Stimulated activated CD8-positive, alpha-beta memory T cell treated with anti-CD3 and anti-CD28 coated beads, Interleukin-15, amount 100 ng/mL, for 48 hours (primary cell): ENCODE measurements at places on chromosomes 4 and X.

GRCh38 chrX:63424063-63424462 lies 72.9 kb upstream of the SPIN4 start:
- DNase-seq, result no peak

DNA sequence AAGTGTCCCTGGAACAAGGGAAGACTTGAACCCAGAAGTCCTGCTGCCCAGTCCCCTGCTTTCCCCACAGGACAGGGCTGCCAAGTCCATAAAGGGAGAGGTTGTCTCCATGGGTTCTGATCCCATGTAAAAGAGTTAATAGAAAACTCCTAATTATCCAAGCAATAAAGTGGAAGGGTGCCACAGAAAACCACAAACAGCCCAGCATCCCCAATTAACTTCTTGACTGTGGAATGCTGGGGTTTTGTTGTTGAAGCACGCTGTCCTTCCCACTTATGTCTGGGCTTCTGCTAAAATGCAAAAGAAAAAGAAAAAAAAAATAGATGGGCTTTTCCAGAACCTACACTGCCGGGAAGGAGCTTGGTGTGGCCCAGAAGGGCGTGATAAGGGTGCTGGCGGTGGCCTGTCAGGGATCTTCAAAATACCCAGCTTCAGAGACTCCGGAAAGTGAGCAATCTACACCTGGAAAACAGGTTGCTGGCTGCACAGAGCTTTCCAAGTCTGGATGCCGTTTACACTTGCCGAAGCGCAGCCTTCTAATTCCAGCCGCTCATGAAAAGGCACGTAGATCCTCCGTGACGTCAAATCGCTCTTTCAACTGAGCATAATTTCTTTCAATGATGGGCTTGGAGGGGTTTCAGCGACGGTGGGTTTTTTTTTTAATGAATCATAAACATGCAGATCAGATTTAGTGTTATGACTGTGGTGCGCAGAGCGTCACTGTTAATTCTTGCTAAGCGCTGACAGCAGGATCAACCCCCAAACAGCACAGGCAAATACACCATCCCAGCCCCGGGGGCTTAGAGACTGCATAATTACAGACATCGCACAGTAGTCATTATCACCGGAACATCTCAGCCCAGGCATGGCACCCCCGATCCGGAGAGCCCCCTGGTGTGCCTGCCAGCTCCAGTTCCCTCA lies 197.6 kb downstream of the BCOR start:
- DNase-seq, result no peak

DNA sequence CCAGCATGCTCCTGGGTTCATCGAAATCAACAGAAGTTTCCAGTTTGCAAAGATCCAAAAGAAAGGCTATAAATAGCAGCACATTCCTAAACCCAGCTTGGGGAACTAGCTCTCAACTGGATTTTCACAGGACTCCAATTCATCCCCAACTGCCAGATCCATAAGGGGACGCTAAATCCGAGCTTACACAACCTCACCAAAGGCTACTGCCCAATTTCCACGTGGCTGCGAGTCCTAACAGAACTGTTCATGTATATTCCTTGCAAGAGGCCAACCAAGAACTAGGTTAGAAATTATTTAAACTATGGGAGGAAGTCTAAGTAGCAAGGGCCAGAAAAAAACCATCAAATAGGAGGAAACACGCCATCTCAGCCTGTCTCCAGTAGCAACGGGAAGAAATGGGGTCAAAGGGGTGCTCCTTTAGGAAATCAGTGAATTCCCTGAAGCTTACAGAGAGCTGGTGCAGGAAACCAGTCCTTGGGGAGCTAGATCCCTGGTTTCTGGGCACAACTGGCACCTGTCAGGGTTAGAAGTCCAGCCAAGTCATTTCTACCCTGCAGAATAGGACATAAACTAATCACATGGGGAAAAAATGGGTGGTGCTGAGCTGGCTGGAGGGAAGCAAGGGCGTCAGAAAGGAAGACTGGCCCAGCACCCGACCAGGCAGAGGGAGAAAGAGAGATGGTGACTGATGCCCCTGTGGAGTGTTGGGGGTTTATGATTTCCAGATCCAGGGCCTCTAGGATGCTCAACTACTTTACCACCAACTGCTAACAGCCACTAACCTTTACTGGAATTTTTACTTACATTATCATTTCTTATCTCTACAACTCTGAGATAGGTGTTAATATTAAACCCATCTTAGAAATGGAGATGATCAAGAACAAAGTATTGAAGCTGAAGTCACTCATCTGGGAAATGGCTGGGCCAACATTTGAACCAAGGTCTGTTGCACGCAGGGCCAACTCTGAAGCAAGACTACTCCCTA lies 20.5 kb downstream of the RELL1 start:
- DNase-seq, result no peak

DNA sequence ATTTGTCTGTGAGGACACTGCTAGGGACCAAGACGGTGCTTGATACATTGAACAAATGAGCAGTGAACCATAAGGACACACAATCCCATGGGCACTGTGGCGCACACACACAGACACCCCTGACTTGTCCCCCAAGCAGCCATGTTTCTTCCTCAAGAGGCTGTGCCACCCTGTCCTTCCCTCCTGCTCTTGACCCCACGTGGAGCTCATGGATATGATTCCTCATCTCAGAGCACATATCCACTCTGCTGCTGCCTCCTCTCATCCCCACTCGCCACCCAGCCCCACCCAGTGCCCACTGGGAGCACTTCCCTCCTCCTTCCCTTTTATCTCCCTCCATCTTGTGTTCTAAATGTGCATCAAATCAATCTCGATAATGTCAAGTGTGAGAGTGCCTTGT lies 102.4 kb downstream of the PARM1 start:
- DNase-seq, result no peak

GRCh38 chr4:112910109-112910736 lies 139.2 kb upstream of the ANK2 start:
- no peak for DNase-seq

DNA sequence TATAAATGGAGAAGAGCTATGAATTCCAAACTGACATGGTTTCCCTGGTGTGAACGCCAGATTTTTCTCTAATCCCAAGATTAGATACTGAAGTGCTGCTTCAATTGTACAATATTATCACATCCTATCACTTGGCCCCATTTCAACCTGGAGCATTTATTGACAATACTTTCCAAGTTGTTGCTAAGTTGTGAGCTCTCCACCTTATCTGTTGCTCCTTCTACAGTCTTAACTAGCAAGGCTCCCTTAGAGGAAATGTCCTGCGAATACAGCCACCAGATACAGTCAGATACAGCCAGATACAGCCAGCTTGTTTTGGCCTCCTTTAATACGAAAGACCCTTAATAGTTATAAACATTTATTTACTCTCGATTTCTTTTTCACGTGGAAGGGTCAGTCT lies 466.3 kb upstream of the FAM241A start:
- no peak for DNase-seq

DNA sequence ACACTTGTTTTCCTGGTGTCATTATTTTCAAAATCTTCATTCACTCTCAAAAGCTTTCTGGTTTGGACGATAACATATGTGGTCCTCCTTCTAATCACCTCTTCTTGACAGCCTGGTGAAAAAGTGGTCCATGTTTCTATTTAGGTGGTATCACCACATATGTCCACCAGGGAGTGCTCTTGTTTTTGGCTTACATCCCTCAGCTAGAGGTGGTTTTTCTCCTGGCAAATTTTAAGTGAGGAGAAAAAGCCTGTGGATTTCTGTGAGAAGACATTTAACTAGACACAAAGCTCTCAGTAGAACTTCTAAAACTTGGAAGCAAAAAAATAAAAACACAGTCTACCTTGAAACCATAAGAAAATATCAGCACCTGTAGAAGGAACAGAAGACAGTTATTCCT lies 58.0 kb upstream of the FRMPD4 start:
- DNase-seq, result no peak

GRCh38 chr4:120672558-120673147 lies 249.9 kb downstream of the PRDM5 start:
- no peak for DNase-seq
